Myocyte (in vitro differentiated cells): ENCODE measurements at places on chromosomes 16 and 17.
A peak's percentile ranks its signal among the peaks of the same experiment; 100 is the strongest.

DNA sequence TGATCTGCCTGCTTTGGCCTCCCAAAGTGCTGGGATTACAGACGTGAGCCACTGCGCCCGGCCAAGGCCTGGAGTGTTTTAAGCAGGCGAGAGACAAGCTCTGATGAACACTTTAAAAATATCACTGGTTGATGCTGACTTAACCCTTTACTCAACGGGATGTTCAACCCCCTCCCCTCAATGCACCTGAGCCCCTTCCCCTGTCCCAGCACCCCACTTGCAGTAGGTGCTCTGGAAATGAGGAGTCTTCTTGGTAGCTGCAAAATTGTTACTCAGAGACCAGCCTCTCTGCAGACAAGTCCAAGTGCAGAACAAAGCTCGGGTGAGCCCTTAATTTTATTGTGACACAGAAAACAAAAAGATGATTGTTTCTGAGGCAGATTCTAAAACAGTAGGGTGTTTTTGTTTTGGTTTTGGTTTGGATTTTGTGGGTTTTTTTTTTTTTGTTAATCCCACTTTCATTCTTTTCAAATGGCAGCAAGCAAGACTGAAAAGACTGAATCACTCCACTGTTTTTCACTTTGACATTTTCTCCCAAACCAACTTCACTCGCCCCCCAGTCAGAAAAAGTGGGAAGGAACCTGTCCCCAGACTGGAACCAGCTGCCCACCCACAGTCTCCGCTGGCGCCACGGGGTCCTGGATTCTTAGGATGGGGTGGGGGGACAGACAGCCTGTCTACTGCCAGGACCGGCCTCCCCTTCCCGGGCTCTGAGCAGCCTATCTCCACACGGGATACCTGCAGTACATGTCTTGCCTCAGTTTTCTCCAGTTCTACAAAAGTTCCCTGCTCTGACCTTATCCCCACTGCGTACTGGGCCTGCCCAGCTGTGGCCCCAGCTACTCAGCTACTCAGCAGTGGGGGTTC lies 5.2 kb upstream of the PLLP start:
- DNase-seq, result no peak

- no peak for DNase-seq
These were observed 30.9 kb downstream of the LRRC36 start for GRCh38 chr16:67357561-67357960.

DNA sequence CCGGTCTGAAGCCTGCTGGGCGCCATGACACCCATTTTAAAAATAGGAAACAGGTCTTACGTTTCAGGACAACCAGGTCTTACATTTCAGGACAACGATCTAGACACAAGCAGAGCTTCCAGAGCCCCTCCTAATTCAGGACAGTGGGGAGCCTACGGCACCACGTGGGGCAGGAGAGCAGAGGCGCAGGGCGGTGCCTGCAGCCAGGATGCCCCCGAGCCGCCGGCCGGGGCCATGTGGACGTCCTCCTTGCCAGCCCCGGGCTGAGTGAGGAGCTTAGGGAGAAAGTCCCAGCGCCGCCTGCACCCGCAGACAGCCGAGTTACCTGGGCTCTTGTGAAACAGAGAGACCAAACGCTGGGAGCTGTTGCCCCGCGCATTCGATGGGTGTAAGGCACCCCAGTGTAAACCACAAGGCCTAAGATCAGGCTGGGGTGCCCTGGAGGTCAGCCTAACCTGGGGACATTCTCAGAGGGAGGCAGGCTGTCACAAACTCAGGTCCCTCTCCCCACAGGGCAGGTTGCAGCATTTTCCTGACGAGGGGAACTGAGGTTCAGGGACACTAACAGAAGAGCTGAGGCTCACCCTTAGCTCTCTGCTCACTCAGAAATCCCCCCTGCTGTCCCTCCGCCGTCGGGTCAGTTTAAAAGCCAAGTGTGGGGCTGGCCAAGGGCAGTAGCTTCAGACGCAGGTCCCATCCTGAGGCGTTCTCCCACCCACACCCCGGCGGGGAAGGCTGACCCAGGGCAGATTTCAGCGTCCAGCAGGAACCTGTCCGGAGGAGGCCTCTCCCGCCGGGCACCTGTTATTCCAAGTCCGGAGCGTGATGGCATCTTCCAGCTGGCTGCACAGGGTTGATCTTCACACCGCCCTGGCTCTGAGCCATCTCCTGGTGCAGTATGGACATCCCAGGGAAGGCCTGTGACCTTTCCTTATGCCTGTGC lies 1.8 kb upstream of the NOTUM start:
- DNase-seq, result no peak

DNA sequence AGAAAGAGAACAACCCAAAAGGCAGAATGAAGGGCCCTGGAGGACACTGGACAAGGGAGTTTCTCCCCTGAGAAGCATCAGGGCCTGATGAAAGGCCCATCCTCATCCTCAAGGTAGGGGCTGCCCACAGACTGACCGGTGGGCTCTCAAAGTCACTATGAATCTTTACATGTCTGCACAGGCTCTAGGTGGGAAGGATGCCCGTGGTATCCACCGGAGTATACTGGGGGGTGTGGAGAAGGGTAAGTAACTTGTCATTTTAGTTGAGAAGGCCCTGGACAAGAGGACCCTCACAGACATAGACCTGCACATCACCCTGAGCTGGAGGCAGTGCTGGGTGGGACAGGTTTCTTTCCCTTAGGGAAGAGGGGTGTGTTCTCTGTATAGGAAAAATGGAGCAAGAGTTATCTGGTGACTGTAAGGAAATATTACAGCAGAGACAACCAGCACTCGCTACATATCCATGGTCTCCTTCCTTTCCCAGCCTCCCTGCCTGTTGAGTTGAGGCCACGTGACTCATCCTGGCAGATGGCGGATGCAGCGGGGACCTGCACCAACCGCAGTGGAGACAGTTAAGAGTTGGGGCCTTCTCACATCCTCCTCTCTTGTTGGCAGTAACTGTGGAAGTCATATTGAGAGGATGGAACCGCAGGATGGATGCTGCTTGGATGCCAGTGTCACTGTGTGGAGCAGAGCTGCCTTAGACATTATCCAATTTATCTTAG lies 45.6 kb upstream of the KCNJ12 start:
- DNase-seq, result no peak

DNA sequence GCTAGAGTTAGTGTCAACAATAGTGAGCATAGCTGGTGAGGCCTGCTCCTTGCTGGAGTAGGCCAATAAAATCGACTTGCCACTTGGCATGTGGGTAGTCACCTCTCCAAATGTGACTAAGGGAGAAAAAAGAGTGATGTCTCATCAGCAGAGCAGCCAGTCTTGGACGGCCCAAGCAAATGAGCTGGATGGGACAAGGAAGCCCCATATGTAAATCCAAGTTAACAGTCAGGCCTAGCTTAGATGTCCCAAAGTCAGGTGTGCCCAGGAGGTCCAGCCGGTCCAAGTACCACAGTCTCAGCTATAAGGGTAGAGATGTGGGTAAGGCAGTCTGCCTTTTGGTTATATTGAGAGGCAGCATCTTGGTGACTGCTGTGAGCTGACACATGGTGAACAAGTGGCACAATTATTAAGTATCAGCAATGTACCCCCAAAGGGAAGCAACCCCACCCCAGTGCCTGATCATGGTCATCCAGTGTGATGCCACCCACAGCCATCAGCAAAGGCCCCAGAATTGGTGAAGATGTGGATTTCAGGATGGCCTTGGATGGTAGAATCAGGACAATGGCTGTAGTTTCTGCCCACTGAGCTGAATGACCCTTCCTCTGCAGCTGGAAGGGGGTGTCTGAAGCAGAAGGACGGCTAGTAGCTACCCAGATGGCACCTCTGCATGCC lies 83.4 kb downstream of the TNFRSF13B start:
- DNase-seq, result no peak

DNA sequence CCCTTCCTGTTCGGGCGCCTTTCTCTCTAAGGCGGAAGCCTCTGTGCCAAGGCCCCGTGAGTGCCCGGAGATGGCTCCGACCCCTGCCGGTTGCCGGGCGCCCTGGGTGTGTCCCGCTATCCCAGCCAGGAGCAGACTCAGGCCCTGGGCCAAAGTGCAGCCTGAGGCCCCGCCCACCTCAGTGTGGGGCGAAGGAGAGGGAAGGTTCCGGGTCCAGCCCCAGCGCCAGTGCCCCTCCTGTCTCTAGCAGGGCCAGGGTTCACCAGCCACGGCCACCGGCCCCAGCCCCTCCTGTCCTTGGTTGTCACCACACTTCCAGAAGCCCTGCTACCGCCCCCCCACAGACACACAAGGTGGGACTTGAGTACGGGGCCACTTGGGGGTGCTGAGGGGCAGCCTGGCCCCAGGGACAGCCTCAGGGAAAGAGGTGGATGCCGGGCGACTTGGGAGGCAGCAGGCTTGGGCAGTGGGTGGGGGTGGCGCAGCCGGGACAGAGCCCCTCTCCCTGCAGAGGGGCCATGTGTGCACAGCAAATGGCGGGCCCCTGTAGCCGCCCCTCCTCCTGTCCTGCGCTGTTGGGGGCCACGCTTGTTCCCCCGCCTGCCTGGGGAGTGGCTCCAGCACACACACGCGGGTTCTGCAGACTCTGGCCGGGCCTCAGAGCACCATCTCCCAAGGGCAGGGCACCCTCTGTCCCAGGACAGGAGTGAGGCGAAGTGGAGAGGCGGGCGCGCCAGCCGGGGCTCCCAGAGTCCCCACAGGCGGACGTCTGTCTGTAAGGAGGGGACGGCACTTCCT lies 6.0 kb downstream of the C1QTNF8 start:
- no peak for DNase-seq

- DNase-seq, result no peak
These were observed 176.0 kb downstream of the TMEM132E start for GRCh38 chr17:34755371-34755770.

GRCh38 chr16:81148277-81148676 lies 52.1 kb upstream of the GCSH start:
- no peak for DNase-seq

GRCh38 chr17:59668816-59669215 lies 38.4 kb downstream of the PTRH2 start:
- peak; percentile 64 for DNase-seq

DNA sequence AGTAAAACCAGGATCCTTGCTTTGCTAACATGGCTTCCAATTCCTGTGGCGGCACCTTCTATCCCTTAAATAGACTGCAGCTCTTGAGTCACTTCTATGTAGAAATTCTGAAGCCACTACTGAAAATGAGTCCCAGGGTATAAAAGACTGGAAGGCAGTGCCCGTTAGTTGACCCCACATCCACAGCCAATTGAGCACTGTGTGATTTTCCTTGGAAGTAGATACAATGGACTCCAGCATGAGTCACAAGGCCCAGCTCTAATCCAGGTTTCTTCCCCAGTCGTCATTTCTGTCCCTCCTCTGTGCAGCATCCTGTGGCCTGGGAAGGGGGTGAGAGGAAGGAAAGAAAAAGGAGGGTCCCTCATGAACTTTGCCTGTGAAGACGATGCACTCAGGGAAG lies 69.5 kb downstream of the HLF start:
- DNase-seq, result no peak

DNA sequence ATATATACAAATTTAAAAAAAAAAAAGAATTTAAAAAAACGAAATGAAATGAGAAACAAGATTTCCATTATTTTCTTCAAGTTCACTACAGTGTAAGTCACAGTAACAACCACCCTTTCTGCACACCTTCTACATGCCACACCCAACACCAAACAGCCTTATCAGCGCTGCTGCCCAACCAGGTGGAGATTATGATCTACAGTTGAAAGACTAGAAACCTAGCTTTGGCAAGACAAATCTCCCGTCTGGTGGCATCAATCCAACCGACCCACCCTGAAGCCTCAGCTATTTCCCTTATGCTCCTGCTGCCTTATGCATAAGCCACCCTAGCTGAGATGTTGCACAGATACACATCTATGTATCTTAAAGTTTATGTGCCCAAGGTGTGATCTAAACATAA lies 60.8 kb downstream of the PARN start:
- no peak for DNase-seq

- peak; percentile 20 for DNase-seq
These were observed 557 bp downstream of the KCNG4 start for GRCh38 chr16:84239141-84239769.

- peak; percentile 41 for DNase-seq
These were observed 6.9 kb downstream of the USP6 start for GRCh38 chr17:5122586-5123342.

- no peak for DNase-seq
These were observed 425.0 kb downstream of the CDH11 start for GRCh38 chr16:64696866-64697265.

GRCh38 chr16:19583665-19584300 lies 28.3 kb downstream of the VPS35L start:
- DNase-seq, result peak; percentile 63

- no peak for DNase-seq
These were observed 7.9 kb downstream of the P2RX5 start for GRCh38 chr17:3688027-3688553.

GRCh38 chr16:66447491-66447890 lies 20.4 kb downstream of the BEAN1 start:
- no peak for DNase-seq

- DNase-seq, result no peak
These were observed 95.9 kb downstream of the ABCC1 start for GRCh38 chr16:16045296-16045695.

DNA sequence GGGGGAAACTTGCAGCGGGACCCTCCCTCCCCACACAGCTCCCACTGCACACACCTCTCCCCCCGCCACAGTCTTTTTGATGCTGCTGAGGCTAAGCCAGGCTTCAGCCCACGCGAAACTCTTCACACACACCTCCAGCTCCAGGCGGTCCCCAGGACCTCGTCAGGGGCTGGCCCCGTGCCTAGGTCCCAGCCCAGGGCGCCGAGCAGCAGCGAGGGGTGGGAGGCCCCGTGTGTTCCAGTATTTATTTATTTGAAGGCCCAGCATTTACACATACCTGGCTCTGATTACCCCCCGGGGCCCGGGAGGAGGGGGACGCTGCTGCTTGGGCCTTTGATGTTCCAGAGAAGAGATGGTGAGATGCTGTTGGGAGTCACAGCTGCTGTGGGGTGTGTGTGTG lies 44.9 kb upstream of the DLX4 start:
- DNase-seq, result no peak

- DNase-seq, result peak; percentile 97
These were observed 20.1 kb downstream of the COX11 start for GRCh38 chr17:54948380-54948779.

GRCh38 chr16:80804526-80805383 lies at the start of gene CDYL2:
CDYL2 (minus strand) TSS chr16:80804598; CDS start chr16:80804173, 425 bp downstream.
- peak; percentile 22 for DNase-seq

DNA sequence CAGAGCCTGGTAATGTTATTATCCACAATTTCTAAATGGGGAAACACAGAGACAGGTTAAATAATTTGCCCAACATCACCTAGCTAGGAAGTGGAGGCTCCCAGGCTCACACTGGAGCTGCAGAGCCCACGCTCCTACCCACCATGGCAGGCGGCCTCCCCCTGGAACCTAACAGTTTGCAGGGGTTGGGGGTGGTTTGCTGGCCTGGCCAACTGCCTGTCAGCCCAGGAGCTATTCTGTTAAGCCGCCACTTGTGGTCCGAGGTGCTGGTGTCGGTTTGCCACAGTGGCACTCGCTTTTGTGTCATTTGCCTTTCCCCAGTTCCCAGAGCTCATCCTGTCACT lies 3.6 kb downstream of the PRCD start:
- DNase-seq, result no peak
